ENCODE measurements at places on chromosomes 2 and 18.

DNA sequence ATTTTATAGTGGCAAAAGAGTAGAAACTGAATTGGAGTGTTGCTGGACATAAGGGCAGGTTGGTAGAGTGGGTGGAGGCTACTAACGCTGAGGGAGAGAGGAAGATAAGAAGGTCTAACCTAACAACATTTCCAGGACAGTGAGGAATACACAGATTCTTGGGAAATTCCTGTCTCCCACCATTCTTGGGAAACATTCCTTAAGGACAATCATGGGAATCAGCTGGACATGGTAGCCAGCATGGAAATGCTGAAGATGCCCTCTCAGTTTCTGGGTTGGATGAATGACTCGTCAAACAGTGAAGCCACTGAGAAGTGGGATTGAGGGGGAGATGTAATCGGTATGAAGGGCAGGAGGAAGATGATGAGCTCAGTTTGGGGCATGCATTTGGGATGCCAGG lies 265.4 kb downstream of the AFF3 start:
- DNase-seq: no peak

DNA sequence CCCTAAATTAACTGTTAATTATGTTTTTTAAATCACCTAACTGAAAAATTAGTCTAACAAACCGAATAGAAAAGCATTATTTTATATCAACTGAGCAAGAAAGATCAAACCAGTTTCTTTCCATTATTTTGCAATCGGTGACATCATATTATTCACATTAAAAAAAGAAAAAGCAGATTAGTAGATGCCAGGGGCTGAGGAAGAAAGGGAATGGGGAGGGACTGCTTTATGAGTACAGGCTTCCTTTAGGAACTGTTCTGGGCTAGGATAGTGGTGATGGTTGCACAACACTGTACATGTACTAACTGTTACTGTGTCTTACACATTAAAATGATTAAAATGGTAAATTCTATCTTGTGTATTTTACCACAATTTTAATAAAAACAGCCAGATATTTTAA lies 59.3 kb downstream of the COBLL1 start:
- DNase-seq: peak; percentile 95

DNA sequence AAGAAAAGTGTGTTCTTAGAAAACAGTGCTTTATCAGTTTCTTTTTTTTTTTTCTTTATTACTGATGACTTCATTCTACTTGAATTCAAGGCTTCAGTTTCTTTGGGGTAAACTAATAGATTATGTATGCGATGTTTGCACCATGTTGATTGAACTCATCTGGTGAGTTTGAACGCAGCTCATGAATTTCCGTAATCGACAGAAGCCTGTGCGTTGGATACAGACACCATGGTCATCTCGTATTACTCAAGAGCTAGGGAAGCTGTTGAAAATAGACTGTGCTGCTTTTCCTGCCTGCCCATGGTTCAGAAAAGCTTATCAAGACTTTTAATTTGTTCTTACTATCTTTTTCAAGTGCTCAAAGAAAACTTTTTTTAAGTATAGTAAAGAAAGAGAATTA lies 185.5 kb upstream of the NRP2 start:
- peak; percentile 76 for DNase-seq

GRCh38 chr2:60045456-60045855 lies 508.0 kb downstream of the BCL11A start:
- no peak for DNase-seq

DNA sequence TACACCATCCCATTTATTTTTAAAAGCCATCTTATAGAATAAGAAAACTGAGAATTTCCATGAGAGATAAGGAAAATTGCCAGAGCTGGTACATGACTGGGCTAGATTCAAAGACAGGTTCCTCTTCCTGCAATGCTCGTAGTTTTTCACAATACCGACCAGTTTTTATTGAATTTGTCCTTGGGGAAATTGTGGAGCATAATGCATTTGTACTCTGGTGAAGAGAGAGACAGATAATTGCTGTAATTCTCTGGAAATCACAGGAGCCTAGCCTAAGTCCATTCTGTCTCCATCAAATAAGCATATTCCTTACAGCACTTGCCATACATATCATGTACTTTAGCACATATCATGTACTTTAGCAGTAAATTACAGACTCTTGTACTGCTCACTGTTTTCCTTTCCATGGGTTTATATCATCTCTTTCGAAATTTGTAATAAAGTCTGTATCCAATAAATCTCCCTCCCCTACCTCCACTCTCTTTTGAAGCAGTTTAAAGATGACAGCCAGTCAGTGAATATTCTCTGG lies 355.2 kb downstream of the CNTNAP5 start:
- no peak for DNase-seq

DNA sequence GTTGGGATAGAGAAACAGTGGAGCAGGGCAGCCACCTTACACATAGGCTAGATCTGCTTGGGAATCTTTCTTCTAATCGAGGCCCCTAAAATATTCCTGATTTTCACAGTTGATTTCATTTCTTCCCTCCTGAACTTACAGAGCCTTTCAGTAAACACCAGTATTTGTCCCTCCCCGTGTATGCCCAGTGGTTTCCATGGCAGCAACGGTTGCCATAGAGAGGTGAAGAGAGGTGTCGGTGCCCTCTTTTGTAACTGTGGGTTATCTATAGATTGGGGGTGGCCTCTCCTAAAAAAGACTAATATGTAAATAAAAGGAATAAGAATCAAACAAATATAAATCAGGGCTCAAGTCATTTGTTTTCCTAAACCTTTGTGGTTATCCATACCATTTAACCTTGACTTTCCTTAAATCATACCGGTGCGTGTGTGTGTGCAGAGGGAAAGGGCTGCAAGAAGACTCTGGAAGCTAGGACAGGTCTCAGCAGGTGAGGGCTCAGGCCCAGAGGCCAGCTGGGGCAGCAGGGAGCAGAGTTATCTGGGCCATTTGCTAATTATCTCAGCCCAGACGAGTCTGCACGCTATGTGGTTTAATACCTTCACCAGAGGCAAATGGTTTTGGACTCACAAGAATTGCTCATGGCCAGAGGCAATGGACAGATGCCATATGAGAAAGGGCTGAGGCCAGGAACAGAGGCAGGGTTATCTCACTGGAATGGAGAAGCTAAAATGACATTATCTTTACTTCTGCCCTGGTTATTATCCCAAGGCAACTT lies 35.5 kb downstream of the LIPG start:
- DNase-seq: peak; percentile 17

DNA sequence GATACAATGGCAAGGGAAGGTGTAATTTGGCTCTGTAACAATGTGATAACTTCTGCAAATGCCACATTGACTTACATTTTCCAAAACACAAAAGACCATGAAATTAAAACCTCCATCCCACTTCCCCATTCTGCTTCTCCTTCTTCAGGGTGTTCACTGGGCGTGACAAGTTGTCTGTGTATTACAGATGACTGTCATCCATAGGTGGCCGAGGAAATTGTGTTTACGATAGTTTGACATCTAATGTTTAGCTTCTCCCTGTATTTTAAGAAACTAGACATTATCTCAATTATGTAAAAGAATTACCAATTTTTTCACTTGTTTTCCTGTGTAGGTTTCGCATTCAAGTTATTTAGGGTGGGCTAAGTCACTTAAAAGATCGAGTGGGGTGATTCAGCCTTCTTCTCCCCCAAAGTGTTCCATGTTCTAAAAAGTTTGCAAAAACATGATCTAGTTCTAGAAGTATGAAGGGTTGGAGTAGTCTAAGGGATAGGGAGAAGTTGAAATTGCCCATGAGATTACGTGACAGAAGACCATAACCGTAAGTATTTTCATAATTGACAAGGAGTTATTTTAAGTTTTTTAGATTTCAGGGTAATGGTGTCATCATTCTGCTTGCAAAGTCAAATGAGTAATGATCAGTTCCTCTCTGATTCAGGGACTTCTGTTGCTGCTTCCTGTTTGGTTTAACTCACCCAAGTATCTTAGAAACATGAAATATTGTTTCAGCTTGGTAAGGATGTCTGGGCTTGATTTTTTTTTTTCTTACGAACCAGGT lies 25.2 kb upstream of the CYTIP start:
- peak; percentile 91 for DNase-seq

DNA sequence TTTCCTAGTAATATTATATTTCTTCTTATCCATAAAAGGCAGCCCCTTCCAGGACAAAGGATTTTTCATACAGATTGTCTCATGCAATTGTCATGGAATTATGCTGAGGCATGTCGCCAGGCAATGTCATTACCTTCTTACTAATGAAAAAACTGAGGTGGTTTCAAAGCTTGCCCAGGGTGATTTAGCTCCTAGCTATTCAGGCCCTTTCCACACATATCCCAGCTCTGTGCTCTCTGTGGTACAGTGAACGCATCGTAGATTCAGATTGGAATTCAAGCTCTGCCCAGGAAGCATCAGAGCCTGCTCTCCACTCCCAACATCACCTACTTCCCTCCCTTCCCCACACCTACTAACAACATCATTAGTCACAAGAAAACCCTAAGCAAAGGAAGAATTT lies 60.1 kb downstream of the ATP8B1 start:
- peak; percentile 56 for DNase-seq

All from cardiac fibroblast (primary cell).